Central memory CD8-positive, alpha-beta T cell (primary cell): ENCODE measurements at places on chromosomes 16 and 17.

DNA sequence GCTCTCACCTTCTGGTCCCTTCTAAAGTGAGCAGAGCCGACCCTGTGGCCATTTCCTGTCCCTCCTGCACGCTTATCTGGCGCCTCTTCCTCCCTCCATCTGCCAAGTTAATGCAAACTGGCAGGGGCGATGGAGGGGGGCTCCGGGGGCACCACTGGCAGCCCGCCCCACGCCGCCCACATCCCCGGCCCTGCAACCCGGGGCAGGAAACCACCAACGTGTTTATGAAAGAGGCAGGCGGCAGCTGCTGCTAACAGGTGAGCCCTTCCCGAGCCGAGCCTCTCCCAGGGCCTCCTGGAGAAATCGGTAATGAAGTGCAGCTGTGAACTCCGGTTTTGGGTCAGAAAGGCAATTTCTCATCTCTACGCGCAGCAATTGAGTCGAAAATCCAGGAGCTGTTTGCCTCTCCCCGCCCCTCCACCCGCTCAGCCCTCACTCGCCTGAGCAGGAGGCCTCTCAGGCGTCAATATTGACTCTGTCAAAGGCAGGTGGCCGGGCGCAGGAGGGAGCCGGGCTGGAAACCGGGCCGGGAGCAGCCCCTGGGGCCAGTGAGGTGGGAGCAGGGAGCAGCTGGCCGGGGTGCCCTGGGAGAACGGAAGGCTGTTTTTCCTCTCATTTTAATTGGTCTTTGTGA lies 164.4 kb upstream of the GSE1 start:
- peak; percentile 31 for DNase-seq

DNA sequence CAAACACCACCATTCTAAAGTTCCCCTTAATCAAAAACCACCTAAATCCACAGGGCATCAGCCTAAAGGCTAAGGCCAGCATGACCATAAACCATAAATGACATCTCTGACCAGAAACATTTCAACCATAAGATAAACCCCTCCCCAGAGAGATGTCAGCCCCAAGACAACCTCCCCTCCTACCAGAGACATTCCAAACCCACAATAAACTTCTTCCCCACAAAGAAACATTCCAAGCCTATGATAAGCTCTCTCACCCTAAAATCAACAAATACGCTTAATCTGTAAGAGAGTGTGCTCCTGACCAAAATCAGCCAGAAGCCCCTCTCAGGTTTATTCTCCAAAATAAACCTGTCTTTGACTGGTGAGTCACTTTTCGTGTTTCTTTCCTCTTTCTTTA lies 54.8 kb downstream of the SLFN5 start:
- DNase-seq = no peak

GRCh38 chr16:4212934-4213296 lies 29.0 kb downstream of the SRL start:
- DNase-seq = no peak

DNA sequence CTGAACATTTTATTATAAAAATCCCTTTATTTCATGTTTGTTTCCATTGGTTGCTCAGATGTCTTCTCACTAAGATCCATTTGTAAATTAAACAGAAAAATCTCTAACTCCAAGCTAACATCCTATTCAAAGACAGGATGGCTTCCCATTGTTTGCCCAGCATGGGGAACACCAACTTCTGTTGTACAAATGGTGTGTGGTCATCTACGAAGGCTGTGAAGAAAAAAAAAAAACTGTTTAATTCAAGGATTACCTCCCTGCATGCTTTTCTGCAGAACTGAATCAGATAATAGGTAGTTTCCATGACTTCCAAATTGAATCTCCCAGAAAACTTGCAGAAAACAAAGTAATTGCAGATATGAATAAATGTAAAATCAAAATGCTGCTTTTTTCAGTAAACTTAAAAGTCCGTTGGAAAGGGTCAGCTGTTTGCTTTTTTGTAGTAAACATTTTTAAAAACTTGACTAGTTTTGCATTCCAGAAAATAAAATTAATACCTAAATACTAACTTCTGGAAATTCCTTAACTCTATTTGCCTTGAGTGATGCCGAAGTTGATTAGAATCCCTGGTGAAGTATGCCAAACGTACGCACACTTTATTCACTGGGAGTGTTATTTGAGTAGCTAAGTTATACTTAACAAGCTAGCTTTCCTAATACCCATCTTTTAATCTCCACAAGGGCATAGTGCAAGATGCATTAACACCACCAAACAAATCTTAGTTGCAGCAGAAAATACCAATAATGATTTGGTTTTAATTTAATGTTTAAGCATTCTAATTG lies 7.7 kb downstream of the SALL1 start:
- no peak for DNase-seq

DNA sequence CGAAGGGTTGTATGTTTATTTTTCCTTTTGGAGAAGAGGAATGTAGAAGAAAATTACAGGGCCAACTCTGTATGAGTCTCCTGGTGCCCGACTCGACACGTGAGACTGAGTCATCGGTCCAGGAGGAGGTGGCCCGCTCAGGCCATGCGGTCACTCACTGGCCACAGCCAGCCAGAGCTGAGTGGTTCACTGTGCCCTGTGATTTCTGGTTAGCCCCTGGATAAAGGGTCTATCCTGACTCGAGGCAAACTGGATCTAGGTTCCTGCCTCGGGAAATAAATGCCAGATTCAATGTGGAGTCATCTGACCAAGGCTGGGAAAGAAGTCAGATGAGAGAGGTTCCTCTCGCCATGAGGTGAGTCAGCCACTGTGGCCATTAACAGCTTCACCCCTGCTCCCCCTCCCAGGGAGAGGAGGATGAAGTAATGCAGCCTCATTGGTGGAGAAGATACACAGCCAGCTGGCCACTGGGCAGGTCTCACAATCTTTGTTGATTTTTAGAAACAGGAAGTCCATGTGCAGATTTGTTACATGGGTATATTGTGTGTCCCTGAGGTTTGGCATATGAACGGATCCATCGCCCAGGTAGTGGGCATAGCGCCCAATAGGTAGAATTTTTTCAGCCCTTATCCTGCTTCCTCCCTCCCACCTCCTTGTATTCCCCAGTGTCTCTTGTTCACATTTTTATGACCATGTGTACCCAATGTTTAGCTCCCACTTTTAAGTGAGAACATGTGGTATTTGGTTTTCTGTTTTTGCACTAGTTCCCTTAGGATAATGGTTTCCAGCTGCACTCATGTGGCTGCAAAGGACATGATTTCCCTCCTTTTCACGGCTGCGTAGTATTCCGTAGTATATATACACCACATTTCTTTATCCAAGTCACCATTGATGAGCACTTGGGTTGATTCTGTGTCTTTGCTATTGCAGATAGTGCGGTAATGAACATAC lies 21.7 kb upstream of the USP36 start:
- DNase-seq = no peak

DNA sequence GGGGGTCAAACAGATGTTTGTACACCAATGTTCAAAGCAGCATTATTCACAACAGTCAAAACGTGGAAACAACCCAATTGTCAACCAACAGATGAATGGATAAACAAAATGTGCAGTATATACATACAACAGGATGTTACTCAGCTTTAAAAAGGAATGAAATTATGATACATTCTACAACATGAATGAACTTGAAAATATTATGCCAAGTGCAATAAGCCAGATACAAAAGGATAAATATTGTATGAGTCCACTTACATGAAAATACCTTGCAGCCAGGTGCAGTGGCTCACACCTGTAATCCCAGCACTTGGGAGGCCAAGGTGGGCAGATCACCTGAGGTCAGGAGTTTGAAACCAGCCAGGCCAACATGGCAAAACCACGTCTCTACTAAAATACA lies 39.9 kb downstream of the UBE2G1 start:
- no peak for DNase-seq

- DNase-seq = no peak
Observed at GRCh38 chr16:83420206-83420760, 387.5 kb upstream of the HSBP1 start.

- no peak for DNase-seq
Observed at GRCh38 chr17:39062846-39063680, 88.4 kb downstream of the PLXDC1 start.

GRCh38 chr17:50171371-50172071 lies 5.7 kb downstream of the SGCA start:
- no peak for DNase-seq

GRCh38 chr17:75473246-75473645 lies 16.8 kb downstream of the TMEM94 start:
- DNase-seq = no peak
